ENCODE measurements at places on chromosomes 6 and 20. TPM values are rescaled to one million over a fixed set of nuclear protein-coding genes. Genes with fewer than 3 reads are reported as not detected.
A peak's percentile ranks its signal among the peaks of the same experiment; 100 is the strongest.

DNA sequence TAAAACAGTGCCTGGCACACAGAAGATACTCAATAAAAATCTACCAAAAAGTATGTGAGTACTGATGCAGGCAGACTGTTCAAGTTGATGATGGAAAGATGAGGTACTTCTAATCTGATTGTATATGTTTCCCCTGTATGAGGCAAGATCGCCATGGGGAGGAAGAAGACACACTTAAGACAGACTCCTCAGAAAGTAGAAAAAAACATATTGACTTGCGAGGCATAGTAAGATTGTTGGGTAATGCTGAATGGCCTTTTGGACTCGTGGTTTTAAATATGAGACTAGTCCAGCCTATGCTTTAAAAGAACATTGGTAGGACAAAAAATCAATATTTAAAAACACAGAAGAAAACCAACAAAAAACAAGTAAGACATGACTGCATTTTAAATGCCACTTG is 72.6 kb downstream of the SHPRH start:
- DNase-seq = no peak
- H3K4me3 ChIP-seq = no peak overlapping the region
- no peaks in the 10 kb centered on the region for H3K27me3 ChIP-seq
- H3K27ac ChIP-seq = no peak overlapping the region

- no peak overlapping the region for H3K4me3 ChIP-seq
- H3K27me3 ChIP-seq = peaks cover 4% of the 10 kb centered on the region
- no peak for DNase-seq
- no peaks in the 10 kb centered on the region for H3K4me1 ChIP-seq
- H3K27ac ChIP-seq = no peak overlapping the region
Observed at GRCh38 chr6:6969761-6970223, 138.0 kb upstream of the RREB1 start.

DNA sequence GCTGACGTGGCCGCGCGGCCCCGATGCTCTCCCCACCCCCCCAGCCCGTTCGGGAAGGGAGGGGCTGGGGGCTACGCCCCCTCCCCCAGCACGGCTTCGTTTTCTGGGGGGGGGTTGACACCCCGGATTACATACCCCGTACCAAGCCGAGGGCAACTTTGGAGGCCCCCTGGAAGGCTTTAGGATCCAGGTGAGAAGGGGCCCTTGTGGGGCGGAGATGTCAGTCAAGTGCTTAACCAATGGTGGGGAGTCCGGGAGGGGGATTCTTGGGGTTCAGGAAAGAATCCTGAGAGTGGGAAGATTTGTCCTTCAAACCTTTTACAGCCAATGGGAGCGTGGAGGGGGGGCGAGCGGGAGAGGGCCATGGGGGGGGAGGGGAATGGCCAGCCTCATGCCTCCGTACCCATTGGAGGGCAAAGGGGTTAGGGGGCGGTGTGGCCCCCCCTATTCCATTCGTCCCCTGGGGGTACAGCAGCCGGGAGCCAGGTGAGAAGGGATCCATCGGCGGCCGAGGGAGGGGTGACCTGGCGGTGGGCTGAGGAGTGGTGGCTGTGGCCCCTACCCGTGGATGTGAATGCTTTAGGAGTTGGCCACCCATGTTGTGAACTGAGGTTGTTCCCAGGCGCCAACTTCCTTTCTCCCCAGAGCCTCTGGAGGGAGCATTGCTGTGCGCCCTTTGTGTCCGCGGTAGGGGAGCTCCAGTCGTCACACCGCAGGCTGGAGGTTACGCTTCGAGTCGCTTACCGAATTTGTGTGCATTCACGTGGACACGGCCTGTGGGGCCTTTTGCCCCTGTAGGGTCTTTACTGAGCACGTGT is 682 bp downstream of the BRD2 start:
- DNase-seq = peak; percentile 69
- H3K4me1 ChIP-seq = peaks cover 15% of the 10 kb centered on the region
- peak overlapping the region; percentile 97 for H3K4me3 ChIP-seq
- H3K36me3 ChIP-seq = peaks cover 5% of the 10 kb centered on the region
- peak overlapping the region; percentile 100 for H3K27ac ChIP-seq

GRCh38 chr6:1280666-1281300 is 31.1 kb upstream of the FOXQ1 start:
- H3K4me3 ChIP-seq = no peak overlapping the region
- H3K36me3 ChIP-seq = no peaks in the 10 kb centered on the region
- no peak for DNase-seq
- peaks cover 6% of the 10 kb centered on the region for H3K27me3 ChIP-seq
- peaks cover 37% of the 10 kb centered on the region for H3K4me1 ChIP-seq

GRCh38 chr6:22145823-22146677 is 150.8 kb downstream of the PRL start:
- H3K4me3 ChIP-seq = peak overlapping the region; percentile 53
- peak overlapping the region; percentile 65 for H3K27ac ChIP-seq
- H3K4me1 ChIP-seq = peaks cover 56% of the 10 kb centered on the region
- no peak for DNase-seq

DNA sequence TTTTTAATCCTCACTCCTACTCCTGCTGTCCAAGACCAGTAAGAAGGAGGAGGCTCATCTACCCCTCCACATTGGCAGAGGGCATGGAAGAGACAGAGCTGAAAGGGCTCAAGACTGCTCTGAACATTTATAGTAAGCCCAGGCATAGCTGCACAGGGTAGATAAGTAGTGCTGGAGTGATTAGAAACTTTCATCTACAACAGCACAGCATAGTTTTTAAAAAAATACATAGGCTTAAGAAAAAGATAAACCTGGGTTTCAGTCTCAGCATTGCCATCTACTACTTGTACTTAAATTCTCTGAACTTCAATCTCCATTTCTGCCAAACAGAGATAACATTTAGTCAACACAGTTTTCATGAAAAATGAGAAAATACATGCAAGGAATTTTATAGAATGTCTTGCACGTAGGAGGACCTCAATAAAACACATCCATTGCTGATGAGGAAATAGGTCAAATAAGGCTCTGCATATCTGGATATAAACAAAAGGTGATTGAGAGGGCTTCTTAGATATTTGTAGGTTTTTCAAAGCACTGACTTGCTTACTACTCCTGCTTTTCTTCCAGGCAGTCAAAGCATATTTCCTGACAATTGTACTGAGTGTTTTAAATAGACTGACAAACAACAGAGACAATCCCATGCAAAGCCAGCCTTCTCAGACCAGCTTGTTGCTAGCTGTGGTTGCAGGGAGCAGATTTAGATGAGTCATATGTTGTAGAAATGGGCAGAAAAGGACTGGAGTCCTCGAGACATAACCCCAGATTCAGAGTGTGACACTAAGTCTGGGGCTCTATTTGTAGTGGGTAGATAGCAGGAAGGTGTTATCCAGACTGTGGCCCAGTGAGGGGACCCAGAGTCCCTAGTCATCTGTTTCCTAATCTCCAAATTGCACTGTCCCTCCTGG is 107.4 kb upstream of the TAB2 start:
- no peak overlapping the region for H3K27ac ChIP-seq
- no peaks in the 10 kb centered on the region for H3K36me3 ChIP-seq
- H3K4me3 ChIP-seq = no peak overlapping the region
- peaks cover 2% of the 10 kb centered on the region for H3K27me3 ChIP-seq
- DNase-seq = no peak

- no peak overlapping the region for H3K27ac ChIP-seq
- no peaks in the 10 kb centered on the region for H3K27me3 ChIP-seq
- no peak for DNase-seq
- H3K36me3 ChIP-seq = no peaks in the 10 kb centered on the region
- peaks cover 8% of the 10 kb centered on the region for H3K4me1 ChIP-seq
- no peak overlapping the region for H3K4me3 ChIP-seq
Observed at GRCh38 chr6:21476112-21476511, 117.4 kb upstream of the SOX4 start.

- H3K4me3 ChIP-seq = peak overlapping the region; percentile 11
- no peaks in the 10 kb centered on the region for H3K36me3 ChIP-seq
- no peak for DNase-seq
- H3K4me1 ChIP-seq = peaks cover 62% of the 10 kb centered on the region
- peak overlapping the region; percentile 52 for H3K27ac ChIP-seq
- H3K27me3 ChIP-seq = no peaks in the 10 kb centered on the region
Observed at GRCh38 chr6:56820060-56820459, 134.8 kb upstream of the BEND6 start.

Gene CSNK2A1
- 214 TPM for total RNA-seq

Gene HLA-DRB5
- not detected for total RNA-seq

Gene FOXS1
- total RNA-seq = not detected

Gene CST4
- total RNA-seq = not detected
